ENCODE measurements at places on chromosomes 3 and 15.

DNA sequence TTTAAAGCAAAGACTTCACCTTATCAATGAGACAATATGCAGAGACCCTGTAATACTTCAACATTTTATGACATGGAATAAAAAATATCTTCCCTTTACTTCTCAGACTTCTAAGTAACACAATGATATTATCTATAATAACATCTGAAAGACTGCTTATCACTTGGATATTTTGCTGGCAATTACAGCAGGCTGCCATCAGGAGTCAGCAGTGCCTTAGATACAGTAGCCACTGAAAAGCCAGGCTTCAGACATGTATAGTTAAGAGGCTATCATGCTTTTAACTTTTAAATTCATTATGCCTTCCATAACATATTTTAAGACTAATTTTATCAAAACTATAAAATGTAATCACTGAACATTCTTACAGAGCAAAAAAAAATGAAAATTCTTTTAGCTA is 227.5 kb downstream of the NEK10 start:
- no peak for DNase-seq

GRCh38 chr15:64772964-64773363 is 2.4 kb downstream of the RBPMS2 start:
- DNase-seq, result no peak

DNA sequence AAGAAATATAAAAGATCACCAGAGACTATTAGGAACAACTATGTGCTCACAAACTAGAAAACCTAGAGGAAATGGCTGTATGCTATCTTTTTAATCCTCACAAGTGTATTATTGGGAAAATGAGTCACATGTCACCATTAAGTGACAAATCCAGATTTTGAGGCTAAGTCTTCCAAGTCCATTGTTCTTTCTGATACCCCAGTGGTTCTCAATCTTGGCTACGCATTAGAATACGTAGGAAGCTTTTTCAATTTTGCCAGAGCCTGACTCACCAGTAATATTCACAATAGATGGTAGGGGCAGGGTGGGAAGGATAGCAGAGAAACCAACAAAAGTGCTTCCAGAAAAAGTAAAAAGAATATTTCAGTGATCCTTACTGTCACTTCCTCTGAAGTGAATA is 117.0 kb downstream of the FILIP1L start:
- no peak for DNase-seq

- DNase-seq, result no peak
Observed at GRCh38 chr3:72080095-72080494, 295.1 kb upstream of the PROK2 start.

DNA sequence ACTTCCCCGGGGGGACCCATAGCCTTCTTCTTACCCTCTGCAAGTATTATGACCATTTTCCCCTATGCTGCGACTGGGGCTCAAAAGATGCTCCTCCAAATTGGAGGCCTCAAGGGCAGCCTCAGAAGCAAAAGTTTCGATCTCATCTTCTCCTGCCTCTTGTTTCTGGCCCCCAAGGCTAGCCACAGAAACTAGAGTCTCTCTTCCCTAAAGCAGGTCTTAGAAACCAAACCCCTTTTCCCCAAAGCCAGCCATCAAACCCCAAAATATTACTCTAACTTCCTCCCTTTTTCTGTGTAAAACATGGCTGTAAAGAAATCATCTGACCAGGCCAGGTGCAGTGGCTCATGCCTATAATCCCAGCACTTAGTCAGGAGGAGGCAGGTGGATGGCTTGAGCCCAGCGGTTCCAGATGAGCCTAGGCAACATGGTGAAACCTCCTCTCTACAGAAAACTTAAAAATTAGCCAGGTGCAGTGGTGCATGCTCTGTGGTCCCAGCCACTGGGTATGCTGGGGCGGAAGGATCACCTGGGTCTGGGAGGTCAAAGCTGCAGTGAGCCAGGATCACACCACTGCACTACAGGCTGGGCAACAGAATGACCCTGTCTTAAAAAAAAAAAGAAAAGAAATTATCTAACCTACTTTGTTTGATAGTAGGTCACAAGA is 36.7 kb upstream of the MFGE8 start:
- no peak for DNase-seq

DNA sequence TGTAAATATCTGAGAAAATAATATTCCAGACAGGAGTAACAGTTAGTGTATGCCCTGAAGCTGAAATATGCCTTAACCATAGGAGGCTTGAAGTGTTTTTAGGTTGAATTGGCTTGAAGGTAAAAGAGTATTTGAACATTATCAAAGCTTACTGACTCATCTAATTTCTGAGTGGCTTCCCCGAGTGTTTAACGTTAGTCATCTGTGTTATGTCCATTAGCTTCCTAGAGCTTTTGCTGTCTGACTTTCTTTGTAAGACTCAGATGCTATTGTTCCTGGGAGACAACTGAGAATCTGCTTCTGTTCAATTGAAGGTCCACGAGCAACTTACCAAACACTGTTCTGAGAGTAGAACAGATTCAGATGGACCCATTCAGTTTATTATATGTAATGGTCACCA is 656.8 kb upstream of the NECTIN3 start:
- DNase-seq, result no peak

DNA sequence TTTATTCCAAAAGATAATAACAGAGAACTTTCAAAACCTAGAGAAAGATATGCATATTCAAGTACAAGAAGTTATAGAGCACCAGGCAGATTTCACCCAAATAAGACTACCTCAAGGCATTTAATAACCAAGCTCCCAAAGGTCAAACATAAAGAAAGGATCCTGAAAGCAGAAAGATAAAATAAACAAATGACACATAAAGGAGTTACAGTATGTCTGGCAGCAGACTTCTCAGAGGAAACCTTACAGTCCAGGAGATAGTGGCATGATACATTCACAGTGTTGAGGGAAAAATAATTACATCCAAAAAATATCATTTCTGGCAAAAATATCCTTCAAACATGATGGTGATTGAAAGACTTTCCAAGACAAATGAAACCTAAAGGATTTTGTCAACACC is 185.8 kb upstream of the POU1F1 start:
- DNase-seq, result no peak

- no peak for DNase-seq
Observed at GRCh38 chr15:69869881-69870505, 227.7 kb downstream of the TLE3 start.

GRCh38 chr3:113571360-113571759 is 39.0 kb downstream of the SIDT1 start:
- no peak for DNase-seq

DNA sequence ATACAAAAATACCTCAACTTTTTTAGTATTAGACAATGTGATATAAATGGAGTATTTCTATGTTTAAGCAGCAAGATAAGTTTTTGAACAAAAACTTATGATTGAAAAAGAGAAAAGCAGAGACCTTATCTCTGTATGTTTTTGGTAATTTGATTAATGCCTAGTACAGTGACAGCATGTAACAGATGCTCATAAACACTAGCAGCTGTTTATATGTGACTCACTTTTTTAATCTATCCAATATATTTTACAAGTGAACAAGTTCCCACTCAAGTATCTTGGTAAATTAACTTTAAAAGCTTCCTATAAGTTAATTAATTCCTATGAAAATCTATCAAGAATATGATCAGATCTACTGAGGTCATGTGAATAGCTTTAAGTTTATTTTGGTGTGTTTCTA is 55.1 kb downstream of the NGLY1 start:
- DNase-seq, result no peak

GRCh38 chr3:30886888-30887287 is 7.6 kb downstream of the GADL1 start:
- DNase-seq, result no peak
